ENCODE measurements at places on chromosomes 6 and 20. TPM values are rescaled to one million over a fixed set of nuclear protein-coding genes. Genes with fewer than 3 reads are reported as not detected.
A peak's percentile ranks its signal among the peaks of the same experiment; 100 is the strongest.

Gene KHDRBS2
- not detected for total RNA-seq

DNA sequence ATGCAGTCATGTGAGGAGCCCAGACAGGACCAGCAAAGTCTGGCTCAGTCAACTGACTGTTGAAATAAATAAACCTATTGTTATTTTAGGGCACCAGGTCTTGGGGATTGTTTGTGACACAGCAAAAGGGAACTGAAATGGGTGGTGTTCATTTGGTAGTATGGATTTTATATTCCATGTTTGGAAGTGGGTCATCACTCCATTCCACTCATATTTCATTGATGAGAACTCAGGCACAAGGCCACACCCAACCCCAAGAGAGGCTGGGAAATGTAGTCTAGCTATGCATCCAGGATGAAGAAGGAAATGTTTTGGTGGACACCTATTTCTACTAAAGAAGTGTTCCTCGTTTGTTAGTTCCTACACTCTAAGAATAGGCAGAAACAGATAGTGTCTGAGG is 64.9 kb upstream of the BTBD3 start:
- H3K27me3 ChIP-seq = no peaks in the 10 kb centered on the region
- H3K4me3 ChIP-seq = no peak overlapping the region
- no peaks in the 10 kb centered on the region for H3K36me3 ChIP-seq
- no peak for DNase-seq
- no peak overlapping the region for H3K27ac ChIP-seq

Gene SLC17A3
- not detected for total RNA-seq

GRCh38 chr6:50380406-50381098 is 330.8 kb upstream of the DEFB112 start:
- no peaks in the 10 kb centered on the region for H3K4me1 ChIP-seq
- no peak overlapping the region for H3K4me3 ChIP-seq
- no peak overlapping the region for H3K27ac ChIP-seq
- no peaks in the 10 kb centered on the region for H3K27me3 ChIP-seq

Gene OPRM1
- total RNA-seq = not detected

Gene BEND6
- total RNA-seq = 0.27 TPM

DNA sequence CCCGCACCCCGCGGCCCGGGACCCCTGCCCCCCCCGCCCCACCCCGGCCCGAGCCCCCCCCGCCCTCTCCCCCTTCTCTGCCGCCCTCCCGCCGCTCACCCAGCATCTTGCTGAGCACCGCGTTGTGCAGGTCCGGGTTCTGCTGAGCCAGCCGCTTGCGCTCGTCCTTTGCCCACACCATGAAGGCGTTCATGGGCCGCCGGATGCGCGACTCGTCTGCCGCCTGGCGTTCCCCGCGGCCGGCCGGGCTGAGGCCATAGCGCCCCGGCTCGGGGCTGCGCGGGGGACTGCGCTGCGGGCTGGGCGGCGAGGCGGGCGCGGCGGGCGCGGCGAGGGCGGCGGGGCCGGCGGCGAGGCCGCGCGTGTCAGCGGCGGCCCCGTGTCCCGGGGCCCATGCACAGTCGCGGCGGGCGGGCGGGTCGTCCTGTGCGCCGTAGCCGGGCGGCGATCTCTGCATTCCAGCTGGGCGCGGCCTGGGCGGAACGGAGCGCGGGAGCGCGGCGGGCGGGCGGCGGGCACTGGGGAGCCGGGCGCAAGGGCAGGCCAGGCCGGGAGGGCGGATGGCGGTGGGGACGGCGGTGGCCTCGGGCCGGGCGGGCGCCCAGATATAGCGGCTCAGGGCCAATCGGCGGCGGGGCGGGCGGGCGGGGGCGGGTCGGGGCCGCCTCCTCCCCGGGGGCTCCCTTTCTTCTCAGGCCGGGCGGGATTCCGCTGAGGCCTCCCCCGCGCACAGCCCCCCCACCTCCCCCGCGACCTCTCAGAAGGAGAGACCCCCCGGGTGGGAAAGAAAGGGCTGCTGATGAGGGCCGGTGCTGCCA is at the start of gene SOX18:
TSS of gene SOX18 (minus strand) at position 580 of the 818 bp plus-strand sequence. CDS start at position 457, 123 bp downstream.
- no peaks in the 10 kb centered on the region for H3K4me1 ChIP-seq
- H3K4me3 ChIP-seq = peak within 1 kb of the TSS; percentile 54
- no peak for DNase-seq
- H3K36me3 ChIP-seq = no peaks in the 10 kb centered on the region
- peaks cover 33% of the 10 kb centered on the region for H3K27me3 ChIP-seq
- H3K27ac ChIP-seq = peak within 1 kb of the TSS; percentile 71

Gene AGPAT4
- 0.36 TPM for total RNA-seq

DNA sequence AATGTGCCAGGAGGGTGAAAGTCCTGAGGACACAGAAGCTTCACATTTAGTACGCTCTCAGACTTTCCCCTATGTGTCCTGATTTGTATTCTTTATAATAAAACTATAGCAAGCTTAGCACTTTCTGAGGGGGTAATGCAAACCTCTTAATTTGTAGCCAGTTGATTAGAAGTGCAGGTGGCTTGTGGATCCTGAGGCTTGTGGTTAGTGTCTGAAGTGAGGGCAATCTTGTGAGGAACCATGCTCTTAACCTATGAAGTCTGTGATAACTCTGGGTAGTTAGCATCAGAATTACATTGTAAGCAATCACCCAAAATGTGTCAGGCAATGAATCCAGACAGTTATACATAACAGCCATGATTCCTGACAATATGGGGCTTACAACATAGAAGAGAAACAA is 51.1 kb downstream of the LHFPL5 start:
- H3K4me3 ChIP-seq = no peak overlapping the region
- H3K27me3 ChIP-seq = no peaks in the 10 kb centered on the region
- DNase-seq = no peak
- no peaks in the 10 kb centered on the region for H3K4me1 ChIP-seq

DNA sequence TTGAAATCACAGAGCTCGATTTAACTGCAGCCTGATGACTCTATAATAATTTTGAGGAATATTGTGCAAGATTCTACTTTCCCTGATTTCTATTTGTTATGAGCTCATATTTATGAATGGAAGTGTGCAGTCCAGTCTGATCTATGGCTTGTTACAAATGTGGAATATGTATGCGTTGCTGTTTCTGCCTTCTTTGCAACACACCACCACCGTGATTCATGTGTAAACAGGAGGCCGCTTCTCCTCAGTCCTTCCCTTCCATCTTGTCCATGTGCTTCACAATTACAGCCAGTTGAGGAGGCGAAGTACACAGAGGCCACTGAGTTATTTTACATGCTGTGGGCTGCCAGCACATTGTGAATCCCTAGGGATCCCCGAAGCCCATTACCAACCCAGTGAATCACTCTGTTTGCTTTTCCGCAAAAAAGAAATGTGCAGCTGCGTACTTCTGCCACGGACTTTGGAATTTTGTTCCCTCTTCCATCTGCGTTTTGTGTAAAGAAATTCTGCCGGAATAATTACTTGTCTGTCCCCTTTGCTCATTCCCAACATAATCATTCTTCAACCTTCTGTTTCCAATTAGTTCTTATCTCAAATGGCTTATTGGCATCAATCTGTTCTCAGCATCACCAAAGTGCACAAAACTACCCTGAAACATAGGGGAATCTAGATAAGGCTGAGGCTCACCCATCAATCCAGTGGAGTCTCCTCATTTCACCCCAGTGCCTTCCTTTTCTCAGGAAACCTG is 551.6 kb upstream of the CITED2 start:
- no peak overlapping the region for H3K4me3 ChIP-seq
- peaks cover 5% of the 10 kb centered on the region for H3K4me1 ChIP-seq
- no peak overlapping the region for H3K27ac ChIP-seq
- no peak for DNase-seq
- no peaks in the 10 kb centered on the region for H3K27me3 ChIP-seq
- H3K36me3 ChIP-seq = no peaks in the 10 kb centered on the region

- no peak overlapping the region for H3K27ac ChIP-seq
- no peaks in the 10 kb centered on the region for H3K36me3 ChIP-seq
- DNase-seq = peak; percentile 28
- H3K4me3 ChIP-seq = no peak overlapping the region
- H3K4me1 ChIP-seq = peaks cover 8% of the 10 kb centered on the region
These were observed 148.4 kb downstream of the HIVEP2 start for GRCh38 chr6:142796571-142796970.

DNA sequence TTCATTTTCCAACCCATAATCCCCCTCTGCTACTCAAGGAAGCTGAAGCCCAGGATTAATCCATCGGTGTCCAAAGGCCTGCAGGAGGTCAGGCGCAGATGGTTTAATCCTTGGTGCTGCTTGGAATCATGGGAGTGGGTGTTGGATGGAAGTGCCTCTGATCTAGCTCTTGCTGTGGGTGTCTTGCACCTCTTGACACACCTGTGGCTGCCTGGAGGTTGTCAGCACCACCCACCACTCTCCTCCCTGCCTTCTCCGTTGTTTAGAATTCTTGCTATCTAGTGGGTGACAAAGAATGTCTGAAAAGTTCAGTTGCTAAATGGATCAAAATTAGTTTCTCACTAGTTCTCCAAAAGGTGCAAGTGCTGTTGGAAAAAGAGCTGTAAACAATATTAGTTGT is 1074.4 kb upstream of the FLRT3 start:
- H3K4me1 ChIP-seq = no peaks in the 10 kb centered on the region
- H3K27ac ChIP-seq = no peak overlapping the region
- no peaks in the 10 kb centered on the region for H3K36me3 ChIP-seq
- no peak overlapping the region for H3K4me3 ChIP-seq
- H3K27me3 ChIP-seq = no peaks in the 10 kb centered on the region

DNA sequence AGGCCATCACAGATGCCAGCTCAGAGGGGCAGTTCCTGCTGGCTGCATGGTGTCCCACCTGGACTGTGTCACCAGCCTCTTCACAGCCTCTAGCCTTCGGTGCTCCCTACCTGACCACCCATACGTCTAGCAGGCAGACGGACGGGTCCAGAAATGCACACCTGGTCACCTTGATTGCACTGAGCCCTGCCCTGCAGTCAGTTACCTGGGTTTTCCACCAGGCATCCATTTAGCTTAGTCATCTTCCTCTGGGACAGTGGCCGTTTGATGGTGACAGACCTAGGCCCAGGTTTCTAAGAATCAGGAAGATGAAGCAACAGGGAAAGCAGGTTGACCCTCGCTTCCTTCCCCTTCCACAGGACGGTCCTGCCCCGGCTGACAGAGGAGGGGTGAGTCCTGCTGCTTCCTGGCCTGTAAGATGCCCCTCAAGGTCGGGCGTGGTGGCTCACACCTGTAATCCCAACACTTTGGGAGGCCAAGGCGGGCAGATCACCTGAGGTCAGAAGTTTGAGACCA is 9.8 kb upstream of the BPI start:
- H3K27me3 ChIP-seq = no peaks in the 10 kb centered on the region
- H3K36me3 ChIP-seq = no peaks in the 10 kb centered on the region
- H3K4me1 ChIP-seq = no peaks in the 10 kb centered on the region
- H3K27ac ChIP-seq = no peak overlapping the region
- no peak for DNase-seq
- H3K4me3 ChIP-seq = no peak overlapping the region

Gene PTK7
- 0.64 TPM for total RNA-seq

DNA sequence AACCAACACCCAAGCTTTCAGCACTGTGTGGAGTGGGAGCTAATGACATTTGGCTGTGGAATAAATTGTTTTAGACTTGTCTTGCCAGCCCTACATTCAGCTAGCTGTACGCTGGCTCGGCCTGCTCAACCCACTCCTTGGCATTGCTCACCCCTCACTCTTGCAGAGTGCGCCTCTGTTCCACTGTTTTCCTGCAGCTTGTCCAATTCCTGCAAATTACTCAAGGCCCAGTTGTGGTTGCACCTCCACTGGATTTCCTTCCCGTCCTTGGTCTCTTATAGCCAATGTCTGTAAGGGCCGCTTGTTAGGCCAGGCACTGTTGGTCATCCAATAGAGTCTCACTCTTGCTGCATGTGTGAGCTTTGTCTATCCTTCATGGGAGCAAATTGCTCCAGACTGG is 289.2 kb upstream of the RNF24 start:
- no peaks in the 10 kb centered on the region for H3K36me3 ChIP-seq
- no peak for DNase-seq
- H3K27me3 ChIP-seq = no peaks in the 10 kb centered on the region
- no peak overlapping the region for H3K4me3 ChIP-seq

GRCh38 chr20:38224531-38224930 is 36.0 kb downstream of the KIAA1755 start:
- no peaks in the 10 kb centered on the region for H3K4me1 ChIP-seq
- H3K36me3 ChIP-seq = no peaks in the 10 kb centered on the region
- H3K4me3 ChIP-seq = no peak overlapping the region
- H3K27ac ChIP-seq = no peak overlapping the region
- DNase-seq = no peak

GRCh38 chr20:364905-365794 is 15.4 kb upstream of the TRIB3 start:
- no peak overlapping the region for H3K4me3 ChIP-seq
- H3K36me3 ChIP-seq = no peaks in the 10 kb centered on the region
- no peaks in the 10 kb centered on the region for H3K27me3 ChIP-seq
- H3K4me1 ChIP-seq = no peaks in the 10 kb centered on the region
- DNase-seq = no peak

GRCh38 chr20:9476637-9477036 is 37.8 kb upstream of the LAMP5 start:
- no peaks in the 10 kb centered on the region for H3K36me3 ChIP-seq
- no peak overlapping the region for H3K27ac ChIP-seq
- no peak overlapping the region for H3K4me3 ChIP-seq
- no peak for DNase-seq
- no peaks in the 10 kb centered on the region for H3K27me3 ChIP-seq
- no peaks in the 10 kb centered on the region for H3K4me1 ChIP-seq

DNA sequence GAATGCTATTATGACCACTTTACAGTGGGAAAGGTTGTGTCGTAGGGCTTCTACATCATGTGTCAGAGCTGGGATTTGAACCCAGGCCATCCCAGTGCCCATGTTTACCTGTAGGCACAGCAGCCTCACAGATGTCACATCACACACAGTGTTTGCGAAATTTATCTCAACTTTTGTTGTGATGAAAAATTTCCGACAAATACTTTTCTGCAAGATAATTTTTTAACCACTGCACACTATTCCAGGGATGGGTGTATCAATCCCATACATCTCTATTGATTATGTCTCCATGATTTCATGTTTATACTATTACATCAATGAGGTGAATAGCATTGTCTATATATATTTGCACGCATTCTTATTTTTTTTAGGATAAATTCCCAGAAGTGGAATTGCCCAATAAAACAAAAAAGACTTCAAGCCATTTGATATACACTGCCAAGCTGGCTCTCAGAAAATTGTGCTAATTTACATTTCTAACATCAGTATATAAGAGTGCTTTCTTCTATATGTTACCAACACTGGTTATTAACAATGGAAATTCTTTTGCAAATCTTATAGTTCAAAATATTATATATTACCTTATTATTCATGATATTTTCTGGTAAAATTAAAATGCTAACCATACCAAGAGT is 189.1 kb upstream of the ZNF217 start:
- H3K27ac ChIP-seq = no peak overlapping the region
- no peaks in the 10 kb centered on the region for H3K27me3 ChIP-seq
- H3K4me1 ChIP-seq = no peaks in the 10 kb centered on the region
- no peaks in the 10 kb centered on the region for H3K36me3 ChIP-seq
- DNase-seq = no peak

Gene EPB41L1
- 11.4 TPM for total RNA-seq

GRCh38 chr20:47761482-47762047 is 23.7 kb downstream of the SULF2 start:
- H3K4me3 ChIP-seq = no peak overlapping the region
- H3K27ac ChIP-seq = no peak overlapping the region
- peaks cover 8% of the 10 kb centered on the region for H3K4me1 ChIP-seq
- H3K27me3 ChIP-seq = peaks cover 4% of the 10 kb centered on the region
